ENCODE measurements at places on chromosomes 16 and 17.
A peak's percentile ranks its signal among the peaks of the same experiment; 100 is the strongest.

DNA sequence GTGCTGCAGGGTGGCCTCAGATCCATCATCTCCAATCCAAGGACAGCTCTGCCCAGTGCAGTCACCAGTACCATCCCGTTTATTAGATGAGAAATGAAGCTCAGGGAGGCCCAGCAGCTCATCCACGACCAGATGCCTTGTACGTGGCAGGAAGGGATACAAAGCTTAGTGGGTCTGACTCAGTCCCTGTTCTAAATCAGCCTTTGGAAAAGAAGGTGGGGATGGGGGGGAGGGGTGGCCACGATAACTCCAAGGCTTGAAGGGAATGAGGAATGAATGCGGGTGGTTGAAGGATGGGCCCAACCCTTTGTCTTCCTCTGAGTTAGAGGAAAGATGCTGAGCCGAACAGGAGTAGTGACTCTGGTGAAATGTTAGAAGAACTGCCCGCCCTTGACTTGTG, 25.8 kb downstream of the LLGL2 start:
- DNase-seq = no peak

GRCh38 chr16:12231666-12232065, 255.1 kb downstream of the SNX29 start:
- DNase-seq = no peak

GRCh38 chr16:66703406-66704215, 7.1 kb upstream of the CMTM4 start:
- DNase-seq = peak; percentile 17

DNA sequence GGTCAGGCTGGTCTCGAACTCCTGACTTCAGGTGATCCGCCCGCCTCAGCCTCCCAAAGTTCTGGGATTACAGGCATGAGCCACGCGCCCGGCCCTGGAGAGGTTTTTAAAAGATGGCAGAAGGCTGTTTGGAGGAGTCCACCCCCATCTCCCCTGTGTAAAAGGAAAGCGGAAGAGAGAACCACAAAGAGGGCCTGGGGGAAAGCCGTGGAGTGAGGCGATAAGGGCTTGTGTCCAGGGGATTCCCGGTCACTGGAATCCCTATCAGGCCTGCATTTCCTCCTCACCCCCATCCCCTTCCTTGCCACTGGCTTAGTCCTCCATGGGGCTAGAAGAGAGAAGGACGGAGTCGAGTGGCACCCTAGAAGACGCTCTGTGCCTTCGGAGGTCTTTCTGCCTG, at the start of gene GP1BA:
TSS of gene GP1BA (plus strand) at position 315 of the 400 bp plus-strand sequence. CDS start 328 bp downstream, outside the sequence.
- DNase-seq = peak; percentile 50

DNA sequence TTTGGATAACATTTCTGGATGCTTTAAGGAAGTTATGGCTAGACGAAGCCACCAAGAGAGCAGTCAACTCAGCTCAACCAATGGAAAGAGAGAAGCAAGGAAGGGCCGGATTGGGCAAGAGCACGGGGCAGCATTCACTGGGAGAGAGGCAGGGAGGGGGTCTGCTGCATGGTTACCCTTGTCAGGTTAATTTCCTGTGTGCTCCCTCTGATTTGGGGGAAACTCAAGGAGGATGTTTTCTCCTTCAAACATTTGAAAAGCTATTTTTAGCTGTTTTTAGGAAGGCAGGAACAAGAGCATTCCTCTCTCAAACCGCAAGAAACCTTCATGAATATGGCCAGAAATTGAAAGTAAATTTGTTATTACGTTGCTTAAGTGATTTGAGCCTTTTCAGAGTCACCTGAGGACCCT, 118.5 kb upstream of the ZFHX3 start:
- DNase-seq = peak; percentile 22

- no peak for DNase-seq
Observed at GRCh38 chr16:73171901-73172240, 123.9 kb upstream of the ZFHX3 start.

DNA sequence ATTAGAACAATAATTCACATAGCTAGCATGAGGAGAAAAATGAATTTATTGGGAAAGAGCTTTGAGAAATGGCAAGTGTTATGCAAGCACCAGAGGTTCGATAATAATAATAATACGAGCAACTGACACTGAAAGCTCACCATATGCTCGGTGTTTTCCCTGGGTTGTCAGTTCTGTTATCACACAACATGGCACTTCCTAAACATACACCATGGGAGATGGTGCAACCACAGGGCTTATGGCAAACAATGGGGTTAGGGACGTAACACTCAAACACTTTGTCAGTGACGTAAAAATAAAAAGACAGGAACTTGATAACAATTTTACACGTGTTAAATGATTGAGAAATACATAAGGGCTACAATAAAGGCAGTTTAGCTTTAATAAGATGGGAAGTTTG, 23.7 kb downstream of the OR1D5 start:
- DNase-seq = peak; percentile 86

GRCh38 chr17:81049372-81049911, 14.5 kb downstream of the BAIAP2 start:
- peak; percentile 8 for DNase-seq

- no peak for DNase-seq
Observed at GRCh38 chr16:2749936-2750335, 2.5 kb upstream of the SRRM2 start.

DNA sequence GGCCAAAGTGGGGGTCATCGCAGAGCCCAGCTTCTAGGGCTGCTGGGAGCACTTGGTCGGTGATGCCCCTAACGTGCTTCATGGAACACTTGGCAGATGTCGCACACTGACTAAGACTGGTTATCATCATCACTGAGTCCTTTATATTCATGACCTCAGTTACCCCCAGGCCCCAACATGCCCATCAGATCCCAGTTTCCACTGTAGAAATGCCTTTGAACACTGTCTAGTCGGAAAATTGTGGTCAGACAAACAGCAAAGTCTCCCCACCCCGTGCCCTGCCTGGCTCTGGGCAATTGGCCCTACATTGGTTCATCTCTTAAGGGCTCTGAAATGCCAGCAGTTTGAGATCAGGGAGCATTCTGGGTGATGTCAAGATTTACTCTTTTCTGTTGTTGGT, 51.3 kb downstream of the NKD1 start:
- DNase-seq = no peak

DNA sequence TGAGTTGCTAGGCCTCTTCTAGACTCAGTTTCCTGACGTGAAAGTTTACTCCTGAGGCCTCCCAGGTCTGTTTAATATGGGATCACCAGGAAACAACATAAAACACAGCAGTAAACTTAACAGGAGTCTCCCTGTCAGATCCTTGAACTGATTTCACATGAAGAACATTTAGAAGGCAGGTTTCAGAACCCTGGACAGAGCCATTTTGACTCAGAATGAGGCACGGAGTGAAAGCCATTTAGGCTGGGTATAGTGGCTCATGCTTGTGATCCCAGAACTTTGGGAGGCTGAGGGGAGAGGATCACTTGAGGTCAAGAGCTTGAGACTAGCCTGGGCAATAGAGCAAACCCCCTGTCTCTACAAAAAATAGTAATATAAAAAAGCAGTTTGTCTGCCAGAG, 289.1 kb downstream of the CA10 start:
- peak; percentile 9 for DNase-seq

GRCh38 chr17:14346801-14347200, 45.9 kb downstream of the HS3ST3B1 start:
- no peak for DNase-seq

GRCh38 chr17:65820811-65821210, 259.4 kb upstream of the AXIN2 start:
- DNase-seq = no peak

- DNase-seq = no peak
Observed at GRCh38 chr17:65039336-65039988, 17.1 kb downstream of the GNA13 start.

GRCh38 chr17:80449930-80450576, 26.4 kb downstream of the NPTX1 start:
- no peak for DNase-seq

DNA sequence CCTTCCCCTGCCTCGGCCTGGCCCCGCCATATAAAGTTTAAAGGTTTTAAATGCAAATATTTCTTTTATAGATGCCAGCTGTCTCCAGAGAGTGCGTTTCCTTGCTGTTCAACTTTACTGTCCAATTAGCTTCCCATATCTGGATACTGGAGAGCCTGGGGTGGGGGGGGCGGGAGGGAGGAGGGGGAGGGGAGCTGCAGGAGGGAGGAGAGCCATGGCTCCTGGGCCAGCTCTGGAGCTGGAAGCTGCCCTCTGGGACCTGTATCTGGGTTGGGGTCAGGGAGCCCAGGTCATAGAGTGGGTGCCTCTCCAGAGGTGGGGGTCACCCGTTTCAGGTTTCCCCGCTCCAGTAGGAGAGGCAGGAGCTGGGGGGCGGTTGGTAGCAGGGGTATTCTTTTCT, 6.2 kb upstream of the GSE1 start:
- DNase-seq = no peak

DNA sequence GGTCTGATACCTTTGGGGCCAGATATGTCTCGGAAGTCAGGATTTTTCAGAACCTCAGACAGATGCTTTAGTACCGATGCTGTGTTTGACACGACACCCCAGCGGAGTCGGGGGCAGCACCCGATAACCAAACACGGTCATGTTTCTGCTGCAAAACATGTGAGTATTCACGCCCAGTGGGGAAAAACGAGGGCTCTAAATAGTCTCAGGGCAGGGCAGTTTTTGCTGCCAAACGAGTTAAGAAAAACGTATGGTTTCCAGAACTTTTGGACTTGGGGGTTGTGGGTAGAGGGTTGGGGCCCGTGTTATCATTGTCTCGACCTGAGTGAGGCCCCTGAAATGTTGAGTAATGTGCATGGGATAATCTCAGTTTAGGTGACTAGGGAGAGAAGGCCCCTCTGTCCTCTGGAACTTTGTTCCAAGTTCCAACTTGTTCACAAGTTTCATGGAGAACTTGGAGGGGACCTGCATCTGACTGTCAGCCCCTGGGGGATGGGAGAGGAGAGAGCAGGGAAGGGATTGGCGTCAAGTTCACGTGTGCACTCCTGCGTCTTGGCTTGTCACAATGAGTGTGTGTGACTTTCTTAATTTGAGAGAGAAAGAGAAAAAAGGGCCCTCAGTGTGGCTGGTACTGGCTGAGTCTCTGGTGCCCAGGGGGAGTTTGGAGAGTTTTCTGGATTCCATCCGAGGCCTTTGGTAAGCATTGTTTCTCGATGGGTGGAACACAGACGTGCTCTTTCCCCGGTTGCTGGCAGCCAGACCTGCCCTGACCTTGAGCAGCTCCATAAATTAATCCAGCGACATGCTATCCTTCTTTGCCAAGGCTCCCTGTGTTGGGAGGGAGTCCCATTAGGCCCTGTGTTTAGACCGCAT, 83.9 kb upstream of the CIBAR2 start:
- DNase-seq = no peak

DNA sequence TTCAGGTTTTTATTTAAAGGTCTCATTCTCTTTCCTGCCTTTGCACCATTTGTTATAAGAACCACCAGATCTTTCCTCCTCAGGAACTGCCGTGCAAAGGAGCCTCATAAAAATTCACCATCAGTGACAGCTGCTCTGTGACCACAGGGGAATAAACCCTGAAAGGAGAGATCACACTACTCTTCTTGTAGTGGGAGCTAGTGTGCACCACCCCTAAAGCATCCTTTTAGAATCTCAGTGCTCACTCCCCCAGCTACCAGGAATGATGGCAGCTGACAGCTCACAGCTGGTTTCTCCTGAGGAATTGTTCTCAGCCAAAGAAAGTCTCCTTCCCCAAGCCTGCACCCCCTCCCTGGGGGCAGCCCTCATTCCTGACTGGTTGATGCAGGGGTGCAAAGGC, 18.7 kb downstream of the VAT1L start:
- no peak for DNase-seq

DNA sequence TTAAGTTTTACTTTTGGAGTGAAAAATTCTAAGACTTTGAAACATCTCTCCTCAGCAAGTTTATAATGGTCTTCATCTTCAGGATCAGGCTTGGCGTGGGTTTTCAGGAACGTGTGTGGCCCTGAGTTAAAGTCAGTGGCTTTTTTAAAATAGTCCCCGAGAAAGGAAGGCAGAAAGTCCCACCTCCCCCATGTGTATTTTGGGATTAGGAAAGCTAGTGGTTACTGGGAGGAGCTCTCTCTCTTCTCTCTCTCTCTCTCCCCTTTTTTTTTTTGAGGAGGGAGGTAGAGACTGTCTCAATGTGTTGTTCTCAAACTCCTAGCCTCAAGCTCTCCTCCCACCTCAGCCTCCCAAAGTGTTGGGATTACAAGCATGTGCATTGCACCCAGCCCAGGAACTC, 213.2 kb downstream of the IRX3 start:
- DNase-seq = no peak

- no peak for DNase-seq
Observed at GRCh38 chr17:63960430-63960829, 12.3 kb downstream of the SCN4A start.

DNA sequence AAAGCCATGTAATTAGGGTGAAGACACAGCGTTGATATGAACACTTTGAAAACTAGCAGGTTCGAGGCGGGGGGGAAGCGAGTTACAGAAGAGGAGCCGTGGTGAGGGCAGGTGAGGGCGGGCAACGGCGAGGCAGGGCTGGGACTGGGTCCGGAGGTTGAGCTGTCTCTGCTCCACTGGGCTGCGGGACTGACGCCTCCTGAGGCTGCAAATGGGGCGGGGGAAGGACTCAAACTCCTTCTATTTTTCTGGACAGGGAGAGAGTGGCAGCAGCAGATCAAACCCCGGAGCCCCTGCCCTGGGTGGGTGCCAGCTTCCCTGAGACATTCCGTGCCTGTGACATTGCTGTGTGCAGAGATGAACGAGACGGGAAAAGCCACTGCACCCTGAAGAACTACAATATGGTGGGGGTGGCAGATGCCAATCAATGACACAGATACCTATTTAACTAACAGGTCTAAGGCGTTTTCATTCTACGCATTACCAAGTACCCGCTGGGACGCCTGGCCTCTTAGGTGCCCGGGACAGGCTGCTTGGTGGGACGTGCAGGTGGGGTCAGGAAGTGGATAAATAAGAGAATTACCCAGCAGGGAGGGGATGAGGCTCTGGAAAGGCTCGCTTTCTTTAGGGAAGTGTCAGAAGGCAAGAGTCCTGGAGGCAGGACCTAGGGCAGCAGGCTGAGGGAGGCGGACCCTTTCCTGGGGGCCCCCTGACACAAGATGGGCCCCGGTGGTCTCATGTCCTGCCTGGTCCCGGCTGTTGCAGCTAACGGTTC, 30.4 kb downstream of the RPH3AL start:
- no peak for DNase-seq

DNA sequence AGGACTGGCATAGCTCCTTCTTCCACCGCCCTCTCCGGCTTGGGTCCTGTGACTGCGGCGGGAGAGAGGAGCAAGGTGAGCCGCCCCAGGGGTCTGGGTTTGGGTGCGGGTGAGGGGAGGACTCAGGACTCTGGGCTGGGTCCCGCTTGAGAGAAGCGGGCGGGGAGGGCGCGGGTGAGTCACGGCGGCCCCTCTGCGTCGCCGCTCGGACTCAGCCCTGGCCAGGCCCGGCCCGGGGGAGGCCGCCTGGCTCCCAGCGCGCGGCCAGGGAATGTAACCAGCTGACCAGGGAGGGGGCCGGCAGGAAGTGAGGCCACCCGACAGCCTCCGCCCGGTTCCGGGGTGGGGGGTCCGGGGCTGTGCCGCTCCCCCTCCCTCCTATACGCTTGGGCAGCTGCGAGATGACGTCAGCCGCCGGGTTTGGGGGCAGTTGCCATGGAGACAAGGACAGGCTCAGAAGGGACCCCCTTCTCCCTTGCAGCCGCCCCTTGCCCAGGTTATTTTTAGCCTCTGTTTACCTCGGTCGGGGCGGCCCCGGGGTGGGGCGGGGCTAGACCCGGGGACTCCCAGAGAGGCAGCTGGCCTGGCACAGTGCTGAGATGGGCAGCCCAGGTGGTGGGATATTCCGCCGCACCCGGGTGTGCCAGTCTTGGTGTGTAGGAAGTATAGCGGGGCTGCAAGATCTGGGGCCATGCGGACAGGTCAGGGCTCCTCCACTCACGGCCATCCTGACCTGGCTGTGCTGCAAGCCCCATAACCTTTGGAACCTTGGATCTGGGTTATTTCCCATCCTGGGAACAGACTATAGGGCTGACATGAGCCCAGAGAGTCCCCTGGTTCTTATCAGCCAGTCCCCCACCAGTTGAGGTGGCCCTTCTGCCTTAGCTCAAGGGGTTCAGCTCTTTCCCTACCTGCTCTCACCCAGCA, 1.6 kb downstream of the RIPOR1 start:
- peak; percentile 60 for DNase-seq
